ENCODE measurements at places on chromosomes 2 and 18.

- DNase-seq = no peak
Observed at GRCh38 chr18:74255131-74255616, 36.6 kb downstream of the CYB5A start.

GRCh38 chr18:6409933-6410332, 4.8 kb downstream of the L3MBTL4 start:
- no peak for DNase-seq

DNA sequence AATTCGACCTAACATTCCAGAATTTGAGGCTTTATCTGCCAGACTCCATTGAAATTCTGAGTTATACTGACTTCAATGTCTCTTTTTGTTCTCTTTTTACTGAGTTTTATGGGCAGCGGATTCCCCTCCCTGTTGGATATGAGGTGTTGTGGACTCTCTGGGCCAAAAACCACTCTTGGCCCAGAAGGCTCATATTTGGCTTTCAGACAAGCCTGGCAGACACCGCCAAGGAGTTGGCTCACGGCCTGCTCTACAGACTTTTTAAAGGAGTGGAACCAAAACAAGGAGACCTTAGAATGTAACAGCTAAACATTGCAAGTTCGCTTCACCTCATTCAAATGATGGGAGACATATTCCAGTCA, 206.4 kb upstream of the NCKAP5 start:
- no peak for DNase-seq

GRCh38 chr2:59677158-59677557, 876.3 kb downstream of the BCL11A start:
- no peak for DNase-seq

Measured in NCI-H748 treated with DMSO at 0.1 percent for 48 hours (cell line).